Sciatic nerve (tissue), 2 donors: ENCODE measurements at places on chromosomes 13 and 19.

- no peak for DNase-seq
Observed at GRCh38 chr13:33229446-33230177, 55.9 kb downstream of the STARD13 start.

DNA sequence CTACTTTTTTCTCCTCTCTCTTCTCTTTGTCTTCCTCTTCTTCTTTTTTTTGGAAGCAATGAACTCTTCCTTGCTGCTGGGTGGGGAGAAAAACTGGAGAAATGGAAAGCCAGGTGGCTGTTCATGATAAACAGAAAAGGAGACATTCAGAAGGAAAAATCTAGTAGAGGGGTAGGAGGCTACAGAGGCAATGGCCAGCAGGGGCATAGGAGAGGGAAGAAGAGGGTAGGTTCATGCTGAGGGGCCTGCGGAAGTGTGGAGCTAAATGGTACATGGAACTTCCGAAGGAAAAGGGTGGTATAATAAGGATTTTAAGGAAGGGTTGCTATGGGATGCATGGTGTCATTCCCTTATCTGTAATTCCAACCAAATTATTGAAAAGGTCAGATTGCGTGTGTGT lies 17.5 kb upstream of the HS6ST3 start:
- DNase-seq = no peak

DNA sequence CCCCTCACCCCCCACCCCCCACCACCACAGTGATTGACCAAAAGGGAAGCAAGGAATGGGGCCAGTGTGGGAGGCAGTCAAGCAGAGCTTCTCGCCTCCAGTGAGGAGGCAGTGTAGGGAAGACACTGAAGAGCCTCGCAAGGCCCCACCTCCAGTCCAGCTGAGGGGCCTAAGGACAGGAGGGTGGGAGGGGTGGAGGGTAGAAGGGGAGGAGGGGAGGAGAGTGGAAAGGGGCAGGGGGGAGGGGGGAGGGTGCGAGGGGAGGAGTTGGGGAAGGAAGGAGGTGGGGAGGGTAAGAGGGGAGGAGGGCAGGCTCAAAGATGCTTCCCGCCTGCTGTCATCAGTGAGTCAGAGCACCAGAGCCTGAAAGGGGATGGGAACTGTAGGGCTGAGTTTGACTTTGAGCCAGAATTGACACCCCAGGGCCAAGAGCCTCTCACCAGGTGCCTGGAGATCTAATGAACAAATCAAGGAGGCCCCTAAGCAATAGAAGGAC lies 786.2 kb downstream of the UQCRFS1 start:
- DNase-seq = no peak

- DNase-seq = no peak
Observed at GRCh38 chr13:46051968-46052318, 603 bp downstream of the ZC3H13 start.

DNA sequence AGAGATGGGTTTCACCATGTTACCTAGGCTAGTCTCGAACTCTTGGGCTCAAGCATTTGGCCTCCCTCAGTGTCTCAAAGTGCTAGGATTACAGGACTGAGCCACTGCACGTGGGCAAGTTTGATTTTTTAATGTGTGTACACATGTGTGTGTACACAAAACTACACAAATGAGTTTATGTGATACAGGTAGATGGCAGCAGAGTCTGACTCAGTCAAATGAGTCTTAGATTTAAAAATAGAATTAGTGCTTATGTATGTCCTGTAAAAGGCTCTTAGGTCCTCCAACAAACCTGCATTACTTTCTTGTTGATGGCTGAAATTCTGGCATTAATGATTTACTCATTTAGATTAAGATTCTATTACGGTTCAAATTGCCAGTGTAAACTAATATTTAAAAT lies 293.7 kb downstream of the PCDH17 start:
- DNase-seq = no peak

DNA sequence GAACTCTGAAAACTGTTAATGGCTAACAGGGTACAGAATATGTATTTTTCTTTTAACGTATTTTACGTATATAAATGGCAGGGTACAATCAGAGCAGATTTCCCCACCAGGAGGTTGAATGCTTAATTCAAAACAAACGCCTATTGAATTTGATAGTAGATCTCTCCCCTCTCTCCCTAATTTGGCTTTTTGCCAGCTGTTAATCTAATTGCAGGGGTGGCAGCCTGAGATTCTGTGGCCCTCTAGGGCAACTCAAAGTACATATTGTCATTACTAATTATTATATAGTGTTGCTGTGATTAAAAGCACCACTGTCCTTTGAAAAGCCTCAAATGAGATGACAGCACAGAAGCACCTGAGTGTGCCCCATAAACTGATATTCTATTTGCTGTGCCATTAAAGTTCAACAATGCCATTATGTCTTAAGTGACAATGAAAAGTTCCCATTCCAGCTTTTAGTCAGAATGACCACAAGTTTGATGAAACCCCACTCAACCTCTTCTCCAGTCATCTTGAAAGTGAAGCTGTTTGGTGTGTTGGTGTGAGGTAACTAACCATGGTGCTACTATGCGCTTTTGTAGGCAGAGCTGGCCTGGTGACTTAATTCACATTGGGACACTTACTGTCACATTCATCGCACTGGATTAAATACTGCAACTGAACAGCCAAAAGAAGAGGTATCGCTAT lies 351.4 kb downstream of the KCNRG start:
- DNase-seq = no peak

GRCh38 chr13:109297628-109298027 lies 488.8 kb downstream of the IRS2 start:
- DNase-seq = no peak

- DNase-seq = no peak
Observed at GRCh38 chr19:17294051-17294891, 9.0 kb downstream of the ABHD8 start.

DNA sequence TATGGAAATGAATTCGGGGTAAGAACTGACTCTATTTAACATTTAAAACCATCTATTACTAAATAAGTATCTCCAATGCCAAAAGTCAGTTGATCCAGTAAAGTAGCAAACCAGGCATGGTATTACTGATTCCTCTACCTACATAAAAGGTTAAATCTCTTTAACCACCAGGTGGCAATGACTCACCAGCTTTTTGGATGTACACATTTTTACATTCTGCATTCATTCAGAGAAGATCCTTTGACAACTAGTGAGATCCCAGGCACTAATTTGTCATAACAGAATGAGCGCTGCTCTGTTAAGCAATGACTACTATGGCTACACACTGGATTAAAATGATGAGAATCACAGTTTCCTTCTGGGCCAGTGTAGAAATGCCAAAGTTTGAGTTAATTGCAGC lies 329.8 kb upstream of the GPC6 start:
- DNase-seq = no peak

DNA sequence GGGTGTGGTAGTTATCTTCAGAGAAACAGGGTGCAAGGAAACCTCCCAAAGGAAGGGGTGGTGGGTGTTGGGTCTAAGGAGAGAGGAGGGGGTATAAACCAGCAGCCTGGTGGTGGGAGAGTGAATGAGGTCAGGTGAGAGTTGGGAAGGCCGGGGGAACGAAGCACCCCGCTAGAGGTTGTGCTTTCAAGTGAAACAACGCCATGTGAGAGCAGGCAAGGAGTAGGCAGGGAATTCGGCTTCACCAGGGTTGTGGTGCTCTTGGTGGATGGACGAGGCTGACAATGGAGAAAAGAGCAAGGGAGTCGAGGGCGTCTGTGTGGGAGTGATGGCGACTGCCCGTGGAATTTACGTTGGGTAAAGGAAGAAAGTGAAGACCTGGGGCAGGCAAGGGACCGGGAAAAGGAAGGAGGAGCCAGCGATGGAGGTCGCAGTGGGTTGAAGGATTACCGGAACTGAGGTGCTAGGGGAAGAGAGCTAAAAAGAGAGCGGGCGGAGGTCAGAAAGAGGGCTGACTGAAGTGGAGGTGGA lies 2.1 kb upstream of the MLNR start:
- DNase-seq = no peak

GRCh38 chr13:97233499-97233898 lies 11.4 kb downstream of the MBNL2 start:
- DNase-seq = no peak

GRCh38 chr19:53782698-53783097 lies 41.4 kb downstream of the NLRP12 start:
- DNase-seq = no peak

GRCh38 chr19:32811151-32811550 lies 58.4 kb downstream of the SLC7A9 start:
- no peak for DNase-seq

GRCh38 chr19:12647490-12648071 lies 19.0 kb downstream of the MAN2B1 start:
- peak; percentile 83 for DNase-seq

DNA sequence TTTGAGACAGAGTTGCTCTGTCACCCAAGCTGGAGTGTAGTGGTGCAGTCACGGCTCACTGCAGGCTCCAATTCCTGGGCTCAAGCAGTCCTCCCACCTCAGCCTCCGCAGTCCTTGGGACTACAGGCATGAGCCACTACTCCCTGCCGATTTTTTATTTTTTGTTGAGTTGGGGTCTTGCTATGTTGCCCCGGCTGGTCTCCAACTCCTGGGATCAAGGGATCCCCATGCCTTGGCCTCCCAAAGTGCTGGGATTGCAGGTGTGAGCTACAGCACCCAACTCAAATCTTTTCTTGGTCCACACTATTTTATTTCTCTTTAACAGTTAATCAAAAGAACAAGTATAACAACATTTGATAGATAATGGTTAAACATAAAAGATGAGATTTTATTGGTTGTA lies 7.5 kb downstream of the CCNE1 start:
- no peak for DNase-seq

DNA sequence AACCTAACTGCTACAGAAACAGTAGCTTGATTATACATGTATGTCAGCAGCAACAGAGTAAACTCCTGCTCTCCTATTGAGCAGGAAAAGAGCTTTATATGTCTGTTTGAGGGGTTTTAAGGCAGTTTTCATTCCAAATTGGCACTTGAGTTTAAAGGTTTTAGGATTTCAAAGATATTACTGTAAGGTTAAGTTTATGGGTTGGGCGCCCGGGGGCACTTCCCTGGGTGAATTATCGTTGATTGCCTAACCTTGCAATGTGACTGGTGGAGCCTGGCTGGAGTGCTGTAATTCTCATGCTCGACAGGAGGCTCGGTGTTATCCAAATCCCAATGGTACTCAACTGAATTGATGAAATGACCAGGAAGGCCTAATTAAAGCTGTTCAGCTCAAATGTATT lies 1586.1 kb downstream of the OLFM4 start:
- DNase-seq = no peak

DNA sequence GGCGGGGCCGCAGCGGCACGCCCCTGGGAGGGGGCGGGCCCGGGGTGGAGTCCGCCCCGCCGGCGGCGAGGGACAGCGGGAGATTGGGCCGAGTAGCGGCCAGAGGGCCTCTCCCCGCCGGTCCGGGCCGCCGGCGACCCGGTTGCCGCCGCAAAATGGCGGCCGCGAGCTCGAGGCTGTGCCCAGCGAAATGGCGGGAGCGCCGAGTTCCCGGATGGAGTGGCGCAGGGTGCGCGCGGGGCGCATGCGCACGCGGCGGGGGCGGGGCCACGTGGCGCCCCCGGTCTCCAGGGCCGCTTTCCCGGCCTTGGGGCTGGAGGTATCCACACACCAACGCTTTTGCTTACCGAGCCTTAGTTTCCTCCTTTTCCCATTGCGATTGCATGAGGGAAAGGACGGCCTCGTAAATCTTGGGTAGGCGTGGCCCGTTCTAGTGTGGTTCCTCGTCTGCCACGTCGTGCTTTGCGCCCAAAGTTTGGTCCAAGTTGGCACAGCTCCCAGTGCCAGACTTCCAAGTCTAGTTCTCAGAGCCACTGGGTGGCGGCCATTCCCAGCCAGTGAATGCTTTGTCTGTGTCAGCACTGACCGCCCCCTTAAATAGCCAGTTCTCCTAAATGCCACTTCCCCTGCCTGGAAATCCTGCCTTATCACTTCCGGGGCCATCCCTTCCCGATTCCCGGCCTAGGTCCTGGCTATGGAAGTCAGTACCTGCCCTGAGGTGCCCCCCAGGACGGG lies 513 bp downstream of the CIRBP start:
- peak; percentile 93 for DNase-seq

DNA sequence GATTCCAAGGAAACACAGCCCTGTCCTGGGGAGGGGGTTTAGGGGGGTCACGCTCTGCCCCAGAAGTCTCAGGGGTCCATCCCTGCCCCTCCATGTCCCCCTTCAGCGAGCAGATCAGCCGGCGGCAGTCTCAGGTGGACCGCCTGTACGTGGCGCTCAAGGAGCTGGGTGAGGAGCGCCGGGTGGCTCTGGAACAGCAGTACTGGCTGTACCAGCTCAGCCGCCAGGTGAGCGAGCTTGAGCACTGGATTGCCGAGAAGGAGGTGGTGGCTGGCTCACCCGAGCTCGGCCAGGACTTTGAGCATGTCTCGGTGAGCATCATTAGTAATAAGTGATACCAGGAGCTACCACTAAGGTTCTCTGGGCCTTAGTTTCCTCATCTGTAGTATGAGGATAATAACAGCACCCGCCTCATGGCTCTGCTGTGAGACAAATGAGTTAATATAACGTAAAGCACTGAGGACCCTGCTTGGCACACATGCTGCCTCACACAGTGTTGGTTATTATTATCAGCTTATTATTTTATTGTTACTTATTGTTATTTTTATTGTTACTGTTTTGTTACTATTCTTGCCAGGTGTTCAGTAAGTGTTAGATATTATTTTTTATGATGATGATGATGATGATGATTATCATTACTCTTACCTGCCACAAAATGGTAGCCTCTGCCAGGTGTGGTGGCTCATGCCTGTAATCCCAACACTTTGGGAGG lies 20.5 kb upstream of the SHKBP1 start:
- no peak for DNase-seq

- no peak for DNase-seq
Observed at GRCh38 chr19:38785187-38785699, 3.8 kb upstream of the LGALS7B start.

DNA sequence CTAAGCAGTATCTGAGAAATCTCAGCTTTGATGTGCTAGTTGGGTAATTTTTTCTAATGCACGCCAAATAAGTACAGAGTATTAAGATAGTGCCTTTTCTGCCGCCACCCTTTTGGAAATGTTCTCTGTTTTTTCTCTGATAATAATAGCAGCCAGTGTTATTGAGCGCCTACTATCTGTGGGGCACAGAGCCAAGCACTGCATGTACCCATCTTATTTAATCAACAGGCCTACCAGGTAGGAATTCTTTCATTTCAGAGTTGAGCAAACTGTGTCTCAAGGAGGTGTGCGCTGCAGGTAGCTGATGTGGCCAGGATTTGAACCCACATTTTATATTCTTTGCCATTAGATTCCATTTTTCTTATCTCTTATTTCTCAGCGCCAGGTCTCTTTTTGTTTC lies 1.4 kb downstream of the EPN1 start:
- no peak for DNase-seq

GRCh38 chr13:45951724-45952123 lies 100.2 kb upstream of the SIAH3 start:
- no peak for DNase-seq

- DNase-seq = peak; percentile 59
Observed at GRCh38 chr13:112837371-112838037, 131.5 kb upstream of the MCF2L start.

GRCh38 chr13:112059457-112060281 lies 7.3 kb upstream of the SOX1 start:
- no peak for DNase-seq

DNA sequence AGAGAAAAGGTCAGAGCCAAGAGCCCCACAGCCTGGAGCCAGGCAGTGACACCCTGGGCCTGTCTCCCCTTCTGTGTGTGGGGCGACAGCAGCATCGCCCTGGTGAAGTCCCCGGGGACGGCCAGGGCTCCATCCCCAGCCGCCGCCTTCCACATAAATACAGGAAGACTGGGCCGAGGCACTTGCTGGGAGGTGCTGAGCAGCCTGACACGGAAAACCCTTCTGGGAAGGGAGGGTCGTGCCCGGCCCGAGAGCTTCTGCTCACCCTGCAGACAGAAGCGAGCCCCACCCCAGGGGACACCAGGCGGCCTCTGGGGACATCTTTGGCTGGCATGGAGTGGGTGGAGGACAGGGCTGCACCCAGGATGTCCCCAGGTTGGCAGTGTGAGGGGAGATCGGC lies 5.1 kb downstream of the FGF22 start:
- DNase-seq = no peak
